ENCODE measurements at places on chromosomes 3 and 15.

DNA sequence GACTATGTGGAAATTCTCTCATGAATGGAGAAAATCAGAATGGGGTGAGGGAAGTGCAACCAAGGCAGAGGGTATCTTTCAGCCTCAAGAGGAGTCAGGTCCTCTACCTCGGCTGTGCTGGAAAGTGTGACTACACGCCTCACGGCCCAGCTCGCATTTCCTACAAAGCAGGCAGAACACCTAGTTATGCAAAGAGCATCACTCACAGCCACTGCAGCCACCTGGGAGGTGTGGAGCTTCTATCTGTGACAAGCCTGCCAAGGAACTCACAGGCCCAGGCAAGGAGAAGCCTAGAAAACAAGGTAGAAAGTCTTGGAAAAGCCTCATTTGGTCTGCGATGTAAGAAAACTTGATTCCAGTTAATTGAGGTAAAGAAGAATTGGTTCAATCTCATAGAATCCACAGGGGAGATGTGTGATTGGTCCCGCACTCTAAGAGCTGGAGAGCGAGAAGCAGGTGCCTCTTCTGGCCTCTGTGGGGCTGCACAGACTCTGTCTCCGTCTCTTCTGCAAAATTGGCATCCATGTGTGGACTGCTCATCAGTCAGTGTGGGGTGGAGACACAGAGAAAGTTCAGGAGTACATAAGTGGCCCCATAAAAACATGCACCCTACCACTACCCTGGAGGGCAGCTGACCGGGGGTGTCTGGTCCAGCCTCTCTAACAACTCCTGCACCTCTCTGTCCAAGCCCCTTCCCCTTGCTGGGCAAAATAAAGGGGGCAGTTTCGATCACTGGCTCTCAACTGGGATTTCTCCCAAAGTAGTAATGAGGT lies 76.8 kb downstream of the TAMM41 start:
- DNase-seq, result no peak

DNA sequence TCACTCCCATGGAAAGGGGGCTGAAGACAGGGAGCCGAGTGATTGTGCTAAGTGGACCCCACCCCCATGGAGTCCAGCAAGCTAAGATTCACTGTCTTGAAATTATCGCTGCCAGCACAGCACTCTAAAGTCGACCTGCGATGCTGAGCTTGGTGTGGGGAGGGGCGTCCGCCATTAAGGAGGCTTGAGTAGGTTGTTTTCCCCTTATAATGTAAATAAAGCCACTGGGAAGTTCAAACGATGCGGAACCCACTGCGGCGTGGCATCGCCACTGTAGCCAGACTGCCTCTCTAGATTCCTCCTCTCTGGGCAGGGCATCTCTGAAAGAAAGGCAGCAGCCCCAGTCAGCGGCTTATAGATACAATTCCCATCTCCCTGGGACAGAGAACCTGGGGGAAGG lies 10.9 kb upstream of the SRGAP3 start:
- DNase-seq, result no peak

DNA sequence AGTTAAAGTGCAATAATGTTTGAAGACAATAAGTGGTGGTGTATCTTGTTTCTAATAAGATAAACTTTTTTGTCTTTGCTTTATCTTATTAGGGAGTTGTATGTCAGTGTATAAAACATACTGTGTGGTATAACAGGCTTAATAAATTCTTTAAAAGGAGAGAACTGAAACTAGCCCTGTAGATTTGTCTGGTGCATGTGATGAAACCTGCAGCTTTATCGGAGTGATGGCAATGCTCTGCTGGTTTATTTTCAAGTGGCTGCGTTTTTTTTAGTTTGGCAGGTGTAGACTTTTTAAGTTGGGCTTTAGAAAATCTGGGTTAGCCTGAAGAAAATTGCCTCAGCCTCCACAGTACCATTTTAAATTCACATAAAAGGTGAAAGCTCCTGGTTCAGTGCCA lies 2.7 kb downstream of the RPL15 start:
- no peak for DNase-seq

DNA sequence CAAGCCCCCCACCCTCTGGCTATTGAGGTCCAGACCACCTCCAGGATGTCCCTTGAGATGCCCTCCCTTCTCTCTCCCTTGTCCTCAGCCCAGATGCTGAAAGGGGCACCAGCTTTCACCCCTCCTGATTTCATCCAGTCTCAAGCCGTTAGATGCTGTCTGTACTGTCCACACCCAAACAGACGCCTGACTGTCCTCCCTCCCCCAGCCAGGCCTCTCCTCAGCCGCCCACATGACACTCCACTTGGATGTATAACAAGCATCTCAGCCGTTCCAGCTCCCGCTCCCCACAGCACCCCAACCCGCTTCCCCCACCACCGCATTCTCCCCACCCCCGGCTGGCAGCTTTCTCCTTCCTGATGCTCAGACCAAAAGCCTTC lies 25.0 kb upstream of the CYP11A1 start:
- DNase-seq, result no peak

DNA sequence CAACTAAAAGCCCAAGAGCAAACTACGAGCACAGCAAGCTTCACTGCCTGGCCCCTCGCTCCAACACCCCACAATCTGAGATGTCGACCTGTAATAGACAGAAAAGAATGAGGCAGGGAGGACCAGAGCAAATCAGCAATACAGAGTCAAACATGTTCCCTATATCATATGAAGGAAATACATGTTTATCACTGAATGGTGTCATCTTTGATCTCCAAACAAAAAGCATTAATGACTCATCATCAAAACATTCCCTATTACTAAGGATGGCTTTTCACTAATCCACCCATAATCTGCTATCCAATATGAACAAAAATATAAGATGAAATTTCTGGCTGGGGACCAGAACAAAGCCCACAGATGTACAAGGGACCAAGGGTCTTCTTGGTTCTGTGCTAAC lies 34.7 kb downstream of the MYO5A start:
- no peak for DNase-seq

DNA sequence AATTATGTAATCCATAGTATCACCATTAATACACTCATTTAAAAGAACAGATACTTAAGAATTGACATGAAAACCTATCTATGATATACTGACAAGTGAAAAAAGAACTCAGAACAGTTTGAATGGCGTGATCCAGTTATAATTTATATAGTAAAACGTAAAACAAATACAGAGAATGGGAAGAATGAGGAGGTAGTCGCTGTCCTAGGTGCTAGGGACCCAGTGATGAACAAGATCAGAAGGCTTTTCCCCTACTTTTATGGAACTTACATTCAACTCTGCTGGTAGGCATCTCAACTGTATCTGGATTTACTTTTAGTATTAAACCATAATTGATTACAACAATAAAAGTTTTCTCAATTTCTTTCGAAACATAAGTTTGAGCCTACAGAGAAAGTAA lies 31.8 kb downstream of the GSK3B start:
- no peak for DNase-seq

Measured in naive thymus-derived CD4-positive, alpha-beta T cell (primary cell).